ENCODE measurements at places on chromosomes 1 and 21. TPM values are rescaled to one million over a fixed set of nuclear protein-coding genes. Genes with fewer than 3 reads are reported as not detected.

PLPP3 gene
- 23.4 TPM for total RNA-seq

PUM1 gene
- total RNA-seq = 53.6 TPM

TMEM79 gene
- under 0.01 TPM for total RNA-seq

PRAMEF17 gene
- total RNA-seq = not detected

CD1E gene
- total RNA-seq = not detected

LHX4 gene
- total RNA-seq = not detected
